ENCODE measurements at places on chromosomes 11 and 22. TPM values are rescaled to one million over a fixed set of nuclear protein-coding genes. Genes with fewer than 3 reads are reported as not detected.

- no peak for DNase-seq
Observed at GRCh38 chr11:22465620-22466019, 127.4 kb downstream of the SLC17A6 start.

- DNase-seq, result peak; percentile 90
Observed at GRCh38 chr22:36470162-36470993, 11.1 kb downstream of the TXN2 start.

GRCh38 chr11:82671451-82671850, 62.2 kb downstream of the FAM181B start:
- no peak for DNase-seq

- no peak for DNase-seq
Observed at GRCh38 chr22:35376728-35377472, 4.0 kb upstream of the HMOX1 start.

- no peak for DNase-seq
Observed at GRCh38 chr11:4527926-4528325, 17.1 kb upstream of the OR52M1 start.

GRCh38 chr11:23490557-23491235, 630.4 kb upstream of the CCDC179 start:
- no peak for DNase-seq

DNA sequence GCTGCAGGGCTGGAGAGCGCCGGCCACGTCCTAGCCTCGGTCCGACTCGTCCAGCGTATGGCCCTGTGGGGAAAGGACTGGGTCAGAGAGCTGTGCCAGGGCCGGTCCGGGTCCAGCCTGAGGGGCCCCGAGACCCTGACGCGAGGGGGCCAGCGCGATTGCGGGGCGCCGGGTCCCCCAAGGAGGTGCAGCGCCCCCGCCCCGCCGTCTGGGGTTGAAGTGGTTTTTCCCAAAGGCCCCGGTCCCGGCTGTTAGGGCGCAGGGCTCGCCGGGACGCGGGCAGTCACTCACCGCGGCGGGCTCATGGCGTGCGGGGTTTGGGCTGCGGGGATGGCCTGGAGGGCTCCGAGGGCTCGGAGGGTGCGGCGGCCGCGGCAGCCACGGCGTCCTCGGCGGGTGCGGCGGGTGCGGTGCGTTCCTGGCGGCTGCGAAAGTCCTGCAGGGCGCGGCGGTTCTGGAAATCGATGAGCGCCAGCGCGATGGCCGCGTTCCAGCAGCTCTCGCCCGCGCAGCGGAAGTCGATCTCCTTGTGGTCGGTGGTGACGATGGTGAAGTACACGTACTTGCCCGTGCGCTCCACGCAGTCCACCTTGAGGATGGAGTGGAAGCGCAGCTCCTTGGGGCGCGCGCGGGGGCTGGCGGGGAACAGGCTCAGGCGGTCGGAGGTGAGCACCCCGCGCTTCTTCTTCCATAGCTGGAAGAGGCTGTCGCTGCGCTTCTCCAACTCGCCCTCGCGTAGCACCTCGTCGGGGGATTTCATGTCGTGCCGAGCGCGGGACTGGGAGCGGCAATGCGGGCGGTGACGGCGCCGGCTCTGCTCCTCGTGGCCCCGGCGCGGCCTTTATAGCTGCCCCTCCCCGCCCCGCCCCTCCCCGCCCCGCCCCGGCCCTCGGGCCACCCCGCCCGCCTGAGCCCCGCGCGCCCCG, at the start of gene PHLDA2:
TSS of gene PHLDA2 (minus strand) at position 816 of the 926 bp plus-strand sequence. CDS start at position 760, 56 bp downstream.
- DNase-seq, result peak; percentile 63

GRCh38 chr11:65593518-65594414, 1.8 kb downstream of the KCNK7 start:
- no peak for DNase-seq

DNA sequence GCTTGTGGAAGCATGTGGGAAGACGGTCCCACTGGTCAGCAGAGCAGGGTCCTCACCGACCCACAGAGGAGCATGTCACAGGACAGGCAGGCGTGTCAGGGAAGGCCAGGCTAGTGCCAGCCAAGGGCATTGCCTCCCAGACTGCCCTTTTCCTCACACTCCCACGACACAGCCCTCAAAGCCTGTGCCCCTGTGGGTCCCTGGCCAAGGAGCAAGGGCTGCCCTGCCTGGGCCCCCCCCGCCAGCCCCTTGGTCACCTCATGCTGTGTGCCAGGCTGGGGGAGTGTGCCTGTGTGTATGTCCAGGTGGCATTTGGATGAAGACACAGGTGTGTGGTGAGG, 74.7 kb downstream of the MED15 start:
- DNase-seq, result no peak

GRCh38 chr11:12455938-12456337, 78.6 kb downstream of the PARVA start:
- DNase-seq, result no peak

- DNase-seq, result no peak
Observed at GRCh38 chr11:88536616-88537265, 199.2 kb upstream of the CTSC start.

GRCh38 chr22:29692327-29692640, 27.5 kb upstream of the CABP7 start:
- DNase-seq, result no peak

GRCh38 chr11:40302669-40303068, 1156.8 kb downstream of the LRRC4C start:
- DNase-seq, result no peak

DNA sequence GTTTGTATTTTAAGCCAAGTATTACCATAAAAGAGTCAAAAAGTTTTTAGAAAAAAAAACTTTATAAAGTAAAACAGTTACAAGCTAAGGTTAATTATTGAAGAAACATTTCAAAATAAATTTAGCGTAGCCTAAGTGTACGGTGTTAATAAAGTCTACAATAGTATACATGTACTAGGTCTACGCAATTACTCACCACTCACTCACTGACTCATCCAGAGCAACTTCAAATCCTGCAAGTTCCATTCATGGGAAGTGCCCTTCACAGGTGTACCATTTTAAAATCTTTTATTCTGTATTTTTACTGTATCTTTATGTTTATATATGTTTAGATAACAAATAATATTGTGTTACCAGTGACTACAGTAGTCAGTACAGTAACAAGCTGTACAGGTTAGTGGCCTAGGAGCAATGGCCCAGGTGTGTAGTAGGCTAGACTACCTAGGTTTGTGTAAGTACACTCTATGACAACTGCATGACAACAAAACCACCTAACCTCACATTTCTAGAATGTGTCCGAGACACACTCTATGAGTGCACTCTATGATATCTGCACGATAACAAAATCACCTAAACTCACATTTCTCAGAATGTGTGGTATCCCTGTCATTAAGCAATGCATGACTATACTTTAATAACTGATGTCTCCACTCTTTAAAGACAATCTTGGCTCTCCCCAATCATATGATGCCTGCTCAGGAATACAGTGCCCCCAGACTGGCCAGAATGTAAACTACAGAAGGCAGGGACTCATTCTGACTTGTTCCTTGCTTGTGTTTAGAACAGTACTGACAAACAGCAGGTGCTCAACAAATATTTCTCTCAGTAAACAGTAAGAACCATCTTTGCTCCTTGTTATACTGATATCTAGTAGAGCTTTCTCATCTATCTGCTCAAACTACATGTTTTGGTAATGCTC, 21.2 kb downstream of the KMT5B start:
- no peak for DNase-seq

DNA sequence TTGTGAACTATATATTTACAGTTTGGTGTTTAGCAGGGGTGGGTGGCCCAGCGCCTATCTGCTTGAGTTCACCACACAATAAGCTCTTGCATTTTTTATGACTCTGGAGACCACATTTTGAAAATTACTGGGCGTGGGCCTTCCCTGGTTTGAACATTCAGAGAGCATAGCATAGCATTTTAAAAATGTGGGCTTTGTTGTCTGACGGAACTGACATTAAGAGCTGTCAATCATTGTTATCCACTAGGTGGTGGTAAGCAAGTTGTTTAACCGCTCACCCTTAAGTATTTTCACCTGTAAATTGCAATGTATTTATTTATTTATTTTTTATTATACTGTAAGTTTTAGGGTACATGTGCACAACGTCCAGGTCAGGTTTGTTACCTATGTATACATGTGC, 1.0 kb downstream of the NLRP14 start:
- no peak for DNase-seq

DNA sequence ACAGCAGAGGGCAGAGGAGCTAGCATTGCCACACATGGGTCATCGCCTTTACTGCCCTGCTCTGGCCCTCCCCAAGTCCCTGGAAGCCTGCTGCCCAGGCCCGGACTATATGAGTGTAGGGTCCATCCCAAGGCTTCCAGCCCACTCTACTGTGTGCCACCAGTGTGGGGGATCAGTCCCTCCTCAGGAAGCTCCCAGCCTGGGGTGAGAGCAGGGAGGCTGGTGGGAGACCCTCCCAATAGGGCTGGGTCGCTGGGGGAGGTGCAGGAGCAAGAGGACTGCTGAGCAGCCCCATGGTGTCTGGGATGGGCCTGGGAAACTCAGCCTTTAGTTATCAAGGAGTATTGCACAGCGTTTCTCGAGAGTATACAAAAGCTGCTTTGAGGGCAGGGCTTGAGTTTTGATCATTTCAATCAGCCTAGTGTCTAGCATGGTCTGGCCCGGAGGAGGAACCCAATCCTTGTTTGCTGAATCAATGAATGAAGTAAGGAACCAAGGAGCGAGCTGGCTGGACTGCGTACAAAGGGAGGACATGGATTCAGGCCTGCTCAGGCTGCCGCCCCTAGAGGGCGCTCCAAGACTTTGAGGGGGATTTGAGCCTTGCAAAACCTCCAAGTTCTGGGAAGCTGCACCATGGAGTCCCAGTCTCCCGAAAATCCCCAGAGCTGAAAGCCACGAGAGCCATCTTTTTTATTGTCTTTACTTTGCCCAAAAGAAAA, 89.0 kb upstream of the PARVA start:
- peak; percentile 50 for DNase-seq

GRCh38 chr22:21018314-21018713, 3.3 kb downstream of the P2RX6 start:
- DNase-seq, result no peak

DNA sequence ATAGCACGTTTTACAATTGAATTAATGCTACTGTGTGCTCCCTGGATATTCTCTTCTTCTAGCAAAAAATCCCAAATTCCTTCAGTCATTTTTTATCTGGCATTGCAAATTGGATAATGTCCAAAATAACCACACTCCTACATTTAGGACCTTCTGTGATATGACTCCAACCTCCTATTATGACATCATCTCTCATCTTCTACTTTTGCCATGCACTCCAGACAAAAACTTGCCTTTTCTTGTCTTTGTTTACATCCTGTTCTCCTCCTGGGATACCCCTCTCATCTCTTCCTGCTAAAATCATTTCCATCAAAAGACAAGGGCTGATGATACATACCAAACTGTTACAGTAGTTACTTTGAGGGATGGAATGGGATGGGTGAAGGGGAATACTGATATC, 20.6 kb upstream of the TMEM218 start:
- DNase-seq, result no peak

- DNase-seq, result no peak
Observed at GRCh38 chr11:116823031-116823843, at the start of gene APOA4. Gene APOA4, minus strand, starts transcription at chr11:116823304. Its CDS starts 113 bp downstream, at chr11:116823191.

- no peak for DNase-seq
Observed at GRCh38 chr11:111095327-111095726, 150.2 kb upstream of the POU2AF2 start.

DNA sequence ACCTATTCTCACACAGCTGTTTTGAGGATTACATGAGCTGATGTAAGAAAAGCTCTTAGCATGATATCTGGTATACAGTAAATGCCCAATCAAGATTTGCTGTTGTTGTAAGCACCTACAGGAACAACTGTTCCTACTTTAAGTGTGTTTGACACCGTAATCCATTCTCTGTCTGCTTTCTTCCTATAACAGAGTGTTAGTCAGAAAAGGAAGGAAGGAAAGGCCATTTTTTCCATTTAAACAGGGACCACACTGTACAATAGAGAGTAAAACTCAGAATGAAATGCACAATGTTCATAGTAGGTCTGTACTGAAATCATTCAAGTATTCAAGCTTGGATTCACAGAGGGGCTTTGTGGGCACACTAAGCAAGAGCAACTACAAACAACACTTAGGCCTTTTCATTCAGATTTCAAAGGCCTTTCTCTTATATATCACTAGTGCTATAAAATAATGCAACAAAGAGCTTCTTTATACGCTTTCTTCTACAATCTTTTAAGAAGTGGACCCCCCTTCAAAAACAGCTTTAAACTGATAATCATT, 21.5 kb downstream of the MTCH2 start:
- DNase-seq, result no peak

GRCh38 chr11:104682206-104682605, 216.1 kb downstream of the CASP12 start:
- no peak for DNase-seq

GRCh38 chr11:72189455-72190250, 2.3 kb upstream of the FOLR1 start:
- DNase-seq, result peak; percentile 58

DNA sequence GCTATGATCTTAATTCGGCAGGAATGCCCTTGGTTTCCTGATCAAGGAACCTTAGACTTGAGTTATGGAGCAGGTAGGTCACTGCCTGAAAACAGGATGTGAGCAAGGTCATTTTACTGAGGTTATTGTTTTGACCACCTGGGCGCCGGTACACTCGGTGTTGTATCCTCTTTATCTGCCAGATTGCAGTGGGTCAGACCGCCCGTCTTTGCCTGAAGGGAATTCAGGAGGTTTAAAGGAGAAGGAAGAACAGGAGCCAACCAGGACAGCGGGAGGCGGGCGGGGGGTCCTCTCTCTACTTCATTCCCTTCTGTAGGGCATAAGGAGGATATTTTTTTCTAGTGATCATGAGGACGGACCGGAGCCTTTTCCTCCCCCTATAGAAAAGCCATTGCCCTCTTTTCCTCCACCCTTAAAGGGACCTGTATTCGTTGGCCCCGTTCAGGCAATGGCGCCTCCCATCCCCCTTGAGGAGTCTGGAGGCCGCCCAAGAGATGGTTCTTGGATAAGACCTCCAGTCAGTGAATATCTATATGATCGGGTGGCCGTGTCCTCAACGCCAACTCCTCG, 649 bp downstream of the MS4A15 start:
- DNase-seq, result no peak

The PHOX2A gene
- total RNA-seq, result not detected

The C11orf87 gene
- not detected for total RNA-seq

The TMEM126B gene
- total RNA-seq, result 19.9 TPM

The PARVA gene
- 73.5 TPM for total RNA-seq

The SREBF2 gene
- 146 TPM for total RNA-seq

The ABCC8 gene
- total RNA-seq, result 62.7 TPM

The MFNG gene
- total RNA-seq, result 70.1 TPM

The ANKK1 gene
- total RNA-seq, result 0.24 TPM

The CHRM1 gene
- 3.9 TPM for total RNA-seq

The PAMR1 gene
- not detected for total RNA-seq

The MS4A8 gene
- 14.7 TPM for total RNA-seq

The ART5 gene
- not detected for total RNA-seq

The ST14 gene
- 63.7 TPM for total RNA-seq

The DCDC1 gene
- 4.0 TPM for total RNA-seq

The KRTAP5-9 gene
- not detected for total RNA-seq

The FOLR1 gene
- 186 TPM for total RNA-seq

The RFPL1 gene
- total RNA-seq, result not detected

The POTEH gene
- not detected for total RNA-seq

The DUSP8 gene
- total RNA-seq, result 10.9 TPM

The NPAT gene
- total RNA-seq, result 14.3 TPM

The PRG2 gene
- total RNA-seq, result 0.30 TPM
